ENCODE measurements at places on chromosomes 3 and 15.

GRCh38 chr3:140440446-140440845, 237.4 kb upstream of the TRIM42 start:
- DNase-seq = no peak

GRCh38 chr15:40217166-40217824, 21.6 kb upstream of the PAK6 start:
- DNase-seq = peak; percentile 21

GRCh38 chr3:159416856-159417255, 571.8 kb upstream of the IL12A start:
- DNase-seq = no peak

- no peak for DNase-seq
These were observed 60.8 kb upstream of the UMPS start for GRCh38 chr3:124669470-124669869.

DNA sequence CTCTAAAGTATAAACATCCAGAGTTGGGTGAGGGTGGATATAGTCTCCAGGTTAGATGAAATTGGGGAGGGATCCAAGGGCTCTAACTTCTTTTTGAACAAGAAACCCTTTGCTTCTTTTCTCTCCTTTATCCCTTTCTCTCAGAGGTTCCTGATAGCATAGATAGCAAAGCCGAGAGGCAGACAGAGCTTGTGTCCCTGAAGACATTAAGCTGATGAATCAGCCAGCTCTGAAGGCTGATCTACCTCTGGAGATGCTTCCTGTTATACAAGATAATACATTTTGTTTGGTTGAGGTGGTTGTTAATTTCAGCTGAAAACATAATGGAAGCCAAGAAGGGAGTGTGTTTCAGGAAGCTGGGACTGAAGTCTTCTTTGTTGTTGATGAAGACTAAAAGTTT, 193.2 kb downstream of the PDCD6IP start:
- no peak for DNase-seq

GRCh38 chr15:78668987-78669386, 28.0 kb upstream of the CHRNB4 start:
- DNase-seq = no peak

DNA sequence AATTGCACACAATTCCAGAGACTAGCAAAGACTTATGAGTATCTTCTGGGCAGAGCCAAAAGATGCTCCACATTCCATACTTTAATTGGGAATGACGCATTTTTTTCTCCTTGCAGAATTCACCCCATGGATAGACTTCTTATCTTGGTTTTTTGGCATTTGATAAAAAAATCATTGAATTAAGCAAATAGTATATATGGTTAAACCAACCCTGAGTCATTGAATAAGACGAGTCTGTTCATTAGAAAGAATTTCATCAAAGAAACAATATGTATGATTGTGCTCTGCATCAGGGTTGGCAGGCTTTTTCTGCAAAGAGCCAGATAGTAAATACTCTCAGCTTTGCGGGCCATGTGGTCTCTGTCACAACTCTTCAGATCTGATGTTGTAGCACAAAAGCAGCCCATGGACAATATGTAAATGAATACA, 9.2 kb upstream of the PDZRN3 start:
- DNase-seq = no peak

- no peak for DNase-seq
These were observed 384.7 kb downstream of the ZIC1 start for GRCh38 chr3:147793841-147794240.

Measured in CD4-positive, alpha-beta T cell (primary cell).